D341Med (cell line): ENCODE measurements at places on chromosomes 6 and 20.

GRCh38 chr6:39430871-39431523, 108.5 kb upstream of the KCNK16 start:
- DNase-seq, result no peak

DNA sequence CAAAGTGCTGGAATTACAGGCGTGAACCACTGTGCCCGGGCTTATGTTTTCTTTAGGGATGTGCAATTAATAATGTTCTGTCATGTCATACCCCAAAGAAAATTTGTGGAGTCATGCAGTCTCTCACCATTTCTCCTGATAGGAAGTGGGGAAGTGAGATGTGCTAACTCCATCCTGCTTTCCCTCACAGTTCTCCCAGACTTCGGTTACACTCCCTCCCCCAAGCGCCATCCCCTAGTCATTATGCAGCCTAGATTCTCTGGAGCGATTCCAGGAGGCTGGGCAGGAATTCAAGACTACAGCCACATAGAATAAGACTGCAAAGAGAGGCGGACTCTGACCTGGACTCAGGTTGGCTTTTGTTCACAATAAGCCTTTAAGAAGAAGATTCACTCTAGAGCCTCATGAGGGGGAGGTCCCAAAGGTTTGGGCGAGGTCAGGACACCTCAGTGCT, 271.4 kb downstream of the ALDH8A1 start:
- DNase-seq, result no peak

DNA sequence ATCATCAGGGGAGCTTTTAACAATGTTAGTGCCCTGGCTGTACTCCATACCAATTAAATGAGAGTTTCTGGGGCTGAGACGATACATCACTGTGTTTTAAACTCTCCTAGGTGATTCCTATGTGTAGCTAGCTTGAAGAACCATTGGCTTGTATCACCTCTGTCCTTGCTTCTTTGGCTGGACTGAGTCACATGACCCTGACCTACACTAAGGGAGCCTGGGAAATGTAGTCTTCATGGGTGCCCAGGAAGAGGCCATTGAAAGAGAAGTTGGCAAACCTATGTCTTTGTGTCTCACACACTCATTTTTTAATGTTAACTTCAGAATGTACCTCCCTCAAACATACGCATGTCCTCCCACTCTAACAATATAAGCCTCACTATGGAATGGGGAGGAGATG, 506.6 kb downstream of the DHX35 start:
- no peak for DNase-seq

- no peak for DNase-seq
Measured at GRCh38 chr6:161434350-161434749, 160.5 kb upstream of the AGPAT4 start.
